Mesothelial cell of epicardium (in vitro differentiated cells): ENCODE measurements at places on chromosomes 13 and 19. TPM values are rescaled to one million over a fixed set of nuclear protein-coding genes. Genes with fewer than 3 reads are reported as not detected.

DNA sequence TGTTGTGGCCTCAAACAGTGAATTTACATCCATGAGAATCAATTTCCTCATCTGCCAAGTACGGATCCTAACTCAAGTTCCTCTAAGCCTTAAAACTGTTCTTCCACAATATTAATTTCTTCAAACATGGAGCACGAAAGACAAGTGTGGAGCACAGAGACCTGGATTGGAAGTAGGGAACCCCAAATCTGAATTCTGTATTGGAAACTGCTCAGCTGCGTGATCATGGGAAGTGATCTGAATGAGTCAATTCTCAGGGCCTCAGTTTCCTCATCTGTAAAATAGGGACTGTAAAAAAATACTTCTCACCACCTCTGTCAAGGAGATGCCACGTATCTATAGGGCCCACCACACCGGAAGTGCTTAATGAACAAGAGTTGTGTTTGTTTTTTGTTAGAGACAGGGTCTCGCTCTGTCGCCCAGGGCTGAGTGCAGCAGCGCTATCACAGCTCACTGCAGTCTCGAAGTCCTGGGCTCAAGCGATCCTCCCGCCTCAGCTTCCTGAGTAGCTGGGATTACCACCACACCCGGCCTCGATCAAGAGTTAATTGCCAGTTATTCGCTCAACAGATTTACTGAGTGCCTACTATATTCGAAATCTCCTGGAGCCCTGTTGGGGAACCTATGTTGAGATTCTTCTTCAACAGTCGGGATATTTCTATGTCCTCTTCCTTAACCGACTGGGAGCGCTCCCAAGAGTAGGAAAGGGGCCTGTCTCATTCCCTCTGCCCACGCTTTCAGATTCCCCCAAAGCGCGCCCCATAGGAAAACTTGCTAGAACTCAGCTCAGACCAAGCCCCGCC lies 1.6 kb downstream of the SERTAD3 start:
- no peak for DNase-seq

DNA sequence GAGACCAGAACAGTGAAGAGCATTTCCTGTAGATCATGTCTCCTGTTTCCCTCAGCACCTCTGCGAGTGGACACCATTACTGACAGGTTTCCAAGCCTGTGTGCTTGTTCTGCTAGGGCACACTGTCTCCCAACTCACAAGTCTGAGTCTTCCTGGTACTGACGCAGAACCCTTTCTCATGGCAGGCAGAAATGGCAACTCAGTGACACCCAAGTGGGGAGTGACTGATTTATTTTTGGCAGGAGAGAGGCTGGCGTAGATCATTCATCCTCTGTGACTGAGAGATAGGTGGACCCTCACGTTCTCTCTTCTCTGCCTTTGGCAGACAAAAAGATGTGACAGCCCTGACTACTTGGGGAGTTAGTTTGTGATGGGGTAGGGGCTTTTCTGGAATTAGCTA lies 183.4 kb downstream of the RFC3 start:
- DNase-seq = no peak

GRCh38 chr19:38182536-38183210 lies 41.3 kb downstream of the DPF1 start:
- no peak for DNase-seq

GRCh38 chr13:38819053-38819452 lies 132.2 kb downstream of the FREM2 start:
- no peak for DNase-seq

DNA sequence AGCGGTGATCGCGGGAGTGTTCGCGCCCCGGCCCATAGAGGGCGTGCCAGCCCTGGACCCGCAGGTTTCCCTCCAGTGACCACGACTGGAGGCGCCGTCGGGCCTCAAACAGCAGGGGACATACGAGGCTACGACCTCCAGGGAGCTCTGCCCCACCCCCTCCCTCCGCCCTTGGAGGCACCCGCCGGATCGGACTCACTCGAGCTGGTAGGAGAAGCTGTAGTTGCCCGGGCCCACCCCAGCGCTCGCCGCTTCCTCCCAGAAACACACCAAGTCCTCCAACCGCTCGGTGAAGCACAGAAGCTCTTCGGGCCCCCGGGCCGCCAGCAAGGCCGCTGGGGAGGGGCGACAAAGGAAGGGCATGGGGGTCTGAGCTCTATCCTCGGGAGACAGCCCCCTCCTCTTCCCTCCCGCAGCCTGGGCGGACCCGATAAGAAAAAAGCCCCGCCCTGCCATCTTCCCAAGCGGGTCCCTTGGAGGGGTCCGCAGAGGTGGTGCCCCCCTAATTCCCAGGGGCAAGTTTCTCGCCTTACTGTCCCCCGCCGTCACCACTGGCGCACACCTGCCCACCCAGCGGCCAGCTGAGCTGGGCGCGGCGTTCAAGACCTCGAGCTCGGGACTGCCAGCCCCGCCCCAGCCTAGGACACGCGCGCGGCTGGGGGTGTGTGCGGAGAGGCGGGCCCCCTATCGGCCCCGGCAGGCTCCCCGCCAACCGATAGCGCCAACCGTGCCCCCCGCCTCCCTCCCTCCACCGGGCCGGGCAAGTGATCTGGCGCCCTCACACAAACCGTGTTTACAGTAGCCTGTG lies 1.0 kb downstream of the EPOR start:
- DNase-seq = no peak

- DNase-seq = no peak
Measured at GRCh38 chr13:53953183-53953582, 924.6 kb downstream of the OLFM4 start.

DNA sequence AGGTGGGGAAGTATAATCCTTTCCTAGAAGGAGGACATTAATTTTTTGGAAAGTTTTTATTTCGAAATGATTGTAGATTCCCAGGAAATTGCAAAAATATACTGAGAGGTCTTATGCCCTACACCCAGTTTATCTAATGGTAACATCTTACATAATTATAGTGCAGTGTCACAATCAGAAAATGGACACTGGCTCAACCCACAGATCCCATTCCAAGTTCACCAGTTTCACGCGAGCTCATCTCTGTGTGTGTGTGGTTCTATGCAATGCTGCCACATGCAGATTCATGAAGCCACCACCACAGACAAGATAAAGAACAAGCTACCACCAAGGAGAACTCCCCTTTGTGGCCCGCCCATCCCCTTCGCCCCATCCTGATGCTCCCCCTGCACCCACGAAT lies 24.4 kb downstream of the IL17D start:
- no peak for DNase-seq

- no peak for DNase-seq
Measured at GRCh38 chr19:18967358-18968146, 26.5 kb upstream of the HOMER3 start.

DNA sequence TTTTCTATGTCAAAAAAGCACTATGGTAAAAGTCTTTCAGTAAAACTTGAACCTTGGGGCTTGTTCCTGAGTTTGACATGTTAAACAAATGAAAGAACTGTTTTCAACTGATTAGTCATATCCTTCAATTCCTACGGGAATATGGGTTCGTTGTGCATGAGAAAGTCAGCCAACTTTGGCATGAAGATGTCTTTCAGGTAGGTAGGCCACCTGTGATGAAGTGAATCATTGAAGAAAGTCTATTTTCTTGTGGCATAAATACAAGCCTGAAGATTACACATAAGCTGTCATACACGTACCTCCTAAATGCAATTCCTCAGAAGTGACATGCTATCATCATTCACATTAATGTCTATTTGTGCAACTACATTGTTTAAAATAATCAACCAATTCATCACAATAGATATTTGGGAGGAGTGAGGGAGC lies 513.0 kb downstream of the IRS2 start:
- DNase-seq = no peak

- DNase-seq = peak; percentile 53
Measured at GRCh38 chr19:12994701-12995595, at the start of gene NFIX. NFIX (plus strand) TSS chr19:12995475; CDS start chr19:12995838, 363 bp downstream.

GRCh38 chr19:17778251-17778967 lies 16.5 kb upstream of the B3GNT3 start:
- no peak for DNase-seq

- no peak for DNase-seq
Measured at GRCh38 chr13:87107651-87108050, 563.5 kb upstream of the SLITRK5 start.

CASP14 gene
- total RNA-seq = not detected in 3 replicates

ZNF560 gene
- not detected in 3 replicates for total RNA-seq

BCL3 gene
- total RNA-seq = 14.9 to 21.5 TPM (median 20.1 TPM) in 3 replicates

FAM216B gene
- total RNA-seq = not detected in 3 replicates

ZNF497 gene
- total RNA-seq = 6.6 to 7.6 TPM (median 6.9 TPM) in 3 replicates

SCAF1 gene
- total RNA-seq = 87.3 to 89.9 TPM (median 88.9 TPM) in 3 replicates
